ENCODE measurements at places on chromosomes 11 and 22.

DNA sequence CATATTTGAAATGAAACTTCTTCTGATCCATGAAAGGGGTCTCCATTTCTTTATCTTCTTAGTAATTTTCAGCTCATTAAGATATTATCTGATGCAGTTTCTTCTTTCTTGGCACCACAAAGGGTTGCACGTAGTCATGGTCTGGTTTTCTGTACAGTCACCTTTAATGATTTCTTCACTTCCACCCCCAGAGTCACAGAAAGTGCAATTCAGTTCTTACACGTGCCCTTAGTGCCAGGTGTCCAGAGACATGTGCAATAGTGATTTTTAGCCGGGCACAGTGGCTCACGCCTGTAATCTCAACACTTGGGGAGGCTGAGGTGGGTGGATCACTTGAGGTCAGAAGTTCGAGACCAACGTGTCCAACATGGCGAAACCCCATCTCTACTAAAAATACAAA, 202.8 kb upstream of the MTNR1B start:
- H3K27ac ChIP-seq: no peak overlapping the region
- no peak for DNase-seq
- H3K36me3 ChIP-seq: no peaks in the 10 kb centered on the region
- no peak overlapping the region for H3K4me3 ChIP-seq
- H3K4me1 ChIP-seq: no peaks in the 10 kb centered on the region
- H3K27me3 ChIP-seq: peaks cover 12% of the 10 kb centered on the region

DNA sequence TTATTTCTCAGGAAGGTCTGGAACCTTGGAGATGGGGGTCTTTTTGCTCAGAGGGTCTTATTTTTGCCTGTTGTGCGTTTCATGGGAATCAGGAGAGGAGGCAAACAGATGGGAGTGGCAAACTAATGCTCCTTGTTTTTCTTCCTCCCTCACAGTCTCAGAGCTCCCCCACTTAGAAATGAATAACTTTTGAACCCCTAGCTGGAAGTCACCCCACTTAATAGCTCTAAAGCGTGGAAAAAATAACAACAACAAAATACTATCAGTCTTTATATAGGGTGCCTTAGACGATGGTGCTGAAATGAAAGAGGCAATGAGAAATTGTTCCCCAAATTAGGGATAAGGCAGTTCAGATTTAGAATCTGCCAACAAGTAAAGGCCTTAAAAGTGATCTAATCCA, 76.8 kb upstream of the BDNF start:
- H3K27ac ChIP-seq: no peak overlapping the region
- H3K27me3 ChIP-seq: peaks cover 6% of the 10 kb centered on the region
- H3K4me3 ChIP-seq: no peak overlapping the region
- no peak for DNase-seq
- H3K4me1 ChIP-seq: no peaks in the 10 kb centered on the region

DNA sequence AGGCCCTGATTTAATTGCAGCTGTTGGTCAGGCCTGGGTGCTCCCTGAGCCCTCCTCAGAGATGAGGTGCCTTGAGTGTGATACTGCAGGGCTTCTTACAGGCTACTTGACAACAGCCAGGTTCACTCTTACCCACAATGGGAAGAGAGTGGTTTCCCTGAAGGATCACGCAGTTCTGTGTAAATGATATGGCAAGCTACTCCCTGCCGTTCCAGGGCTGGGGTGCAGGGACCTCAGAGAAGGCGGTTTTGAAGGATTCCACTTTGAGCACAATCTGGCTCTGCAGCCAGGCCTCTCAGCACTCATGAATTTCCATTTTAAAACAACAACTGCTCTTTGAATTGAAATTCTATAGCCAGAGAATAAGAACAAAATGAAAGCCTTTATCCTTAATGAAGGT, 92.9 kb downstream of the SLC17A6 start:
- no peak for DNase-seq
- H3K4me3 ChIP-seq: no peak overlapping the region
- H3K27ac ChIP-seq: no peak overlapping the region
- peaks cover 9% of the 10 kb centered on the region for H3K27me3 ChIP-seq
- no peaks in the 10 kb centered on the region for H3K36me3 ChIP-seq

DNA sequence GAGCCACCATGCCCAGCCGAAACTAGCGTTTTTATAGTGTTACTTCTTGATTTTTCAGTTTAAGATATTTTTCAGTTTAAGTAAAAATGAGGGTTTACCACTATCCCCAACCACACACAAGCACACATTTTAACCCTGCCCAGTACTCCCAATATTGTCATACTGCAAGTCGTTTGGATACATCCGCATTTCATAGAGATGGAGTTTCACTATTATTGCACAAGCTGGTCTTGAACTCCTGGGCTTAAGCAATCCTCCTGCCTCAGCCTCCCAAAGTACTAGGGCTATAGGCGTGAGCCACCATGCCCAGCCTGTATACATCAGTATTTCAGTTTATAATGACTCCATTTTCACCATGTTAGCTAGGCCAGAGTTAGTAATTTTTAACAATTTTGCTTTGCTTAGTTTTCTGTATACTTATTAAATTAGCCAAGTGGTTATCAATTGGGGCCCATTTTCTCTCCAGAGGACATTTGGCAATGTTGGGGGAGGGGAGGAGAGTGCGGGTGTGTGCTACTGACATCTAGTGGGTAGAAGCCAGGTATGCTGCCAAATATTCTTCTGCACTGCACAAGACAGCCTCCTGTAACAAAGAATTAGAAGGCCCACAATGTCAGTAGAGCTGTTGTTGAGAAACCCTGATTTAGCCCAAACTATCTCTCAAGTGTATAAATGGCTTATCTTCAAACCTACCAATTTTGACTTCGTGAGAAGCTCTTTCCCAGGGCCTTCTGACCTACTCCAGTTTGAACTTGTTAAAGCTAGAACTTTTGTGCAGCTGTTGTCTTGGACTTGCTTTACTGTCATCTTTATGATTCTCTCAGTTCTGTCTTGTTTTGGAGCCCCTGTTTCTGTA, 7.3 kb downstream of the USP47 start:
- no peak overlapping the region for H3K4me3 ChIP-seq
- H3K27ac ChIP-seq: no peak overlapping the region
- peaks cover 2% of the 10 kb centered on the region for H3K36me3 ChIP-seq
- DNase-seq: peak; percentile 48
- H3K4me1 ChIP-seq: peaks cover 58% of the 10 kb centered on the region
- H3K27me3 ChIP-seq: no peaks in the 10 kb centered on the region

- peaks cover 10% of the 10 kb centered on the region for H3K27me3 ChIP-seq
- no peak overlapping the region for H3K4me3 ChIP-seq
- no peak overlapping the region for H3K27ac ChIP-seq
- no peaks in the 10 kb centered on the region for H3K36me3 ChIP-seq
These were observed 72.6 kb upstream of the CADM1 start for GRCh38 chr11:115576606-115577380.

DNA sequence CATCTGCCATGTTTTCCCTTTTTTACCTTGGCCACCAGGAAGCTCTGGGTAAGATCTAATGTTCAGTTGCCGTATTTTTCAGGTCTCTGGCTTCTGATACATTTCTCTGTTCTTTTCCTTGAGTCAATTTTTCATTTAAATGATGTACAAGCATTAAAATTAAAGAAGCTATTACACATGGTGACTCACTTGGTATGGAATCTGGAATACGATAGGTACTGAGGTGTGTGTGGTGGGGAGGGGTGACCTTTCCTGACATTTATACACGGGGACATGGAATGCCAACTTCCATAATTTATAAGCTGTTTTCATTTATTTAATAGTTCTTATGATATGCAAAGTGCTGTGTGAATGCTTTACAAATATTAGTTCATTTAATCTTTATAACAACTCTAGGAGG, 47.8 kb upstream of the ALX4 start:
- no peak for DNase-seq
- H3K4me1 ChIP-seq: no peaks in the 10 kb centered on the region
- no peaks in the 10 kb centered on the region for H3K36me3 ChIP-seq
- H3K4me3 ChIP-seq: no peak overlapping the region
- H3K27me3 ChIP-seq: peaks cover 10% of the 10 kb centered on the region

DNA sequence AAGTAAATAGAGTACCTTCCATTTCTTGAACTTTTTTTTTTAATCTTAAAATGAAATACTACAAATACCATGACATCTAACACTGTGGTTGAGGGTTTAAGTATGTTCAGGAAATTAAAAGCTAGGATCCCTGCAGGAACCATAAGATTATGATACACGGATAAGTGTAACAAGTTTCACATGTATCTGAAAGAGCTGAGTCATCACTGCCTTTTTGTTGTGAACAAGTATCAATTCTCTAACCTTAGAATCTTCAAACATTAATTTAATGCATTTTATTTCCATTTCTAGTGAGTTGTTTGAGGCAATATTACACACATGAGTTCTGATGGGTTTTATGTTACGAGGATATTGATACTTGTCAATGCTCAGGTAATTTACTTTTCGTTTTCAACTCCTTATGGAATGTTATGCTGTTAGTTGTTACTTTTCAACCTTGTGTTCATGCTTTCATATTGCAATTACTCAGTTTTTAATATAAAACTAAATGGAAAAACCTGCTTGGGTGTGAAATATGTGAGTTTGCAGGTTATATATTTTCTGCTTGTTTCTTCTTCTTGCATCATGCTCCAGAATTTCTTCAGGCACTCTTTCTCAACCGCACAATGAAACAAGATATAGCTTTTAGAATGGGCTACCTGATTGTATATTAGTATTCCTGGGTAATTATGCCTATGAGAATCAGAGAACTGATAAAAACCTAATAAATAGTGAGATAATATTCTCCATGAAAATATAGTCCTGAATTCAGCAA, 361.3 kb upstream of the MTNR1B start:
- no peak for DNase-seq
- H3K4me3 ChIP-seq: no peak overlapping the region
- no peak overlapping the region for H3K27ac ChIP-seq
- no peaks in the 10 kb centered on the region for H3K4me1 ChIP-seq

- peak overlapping the region; percentile 91 for H3K27ac ChIP-seq
- peaks cover 31% of the 10 kb centered on the region for H3K4me1 ChIP-seq
- H3K27me3 ChIP-seq: no peaks in the 10 kb centered on the region
- no peak for DNase-seq
These were observed 1.8 kb downstream of the DCPS start for GRCh38 chr11:126305699-126306098.

GRCh38 chr22:38006906-38007305, 22.6 kb upstream of the SOX10 start:
- no peak overlapping the region for H3K27ac ChIP-seq
- peaks cover 3% of the 10 kb centered on the region for H3K4me1 ChIP-seq
- no peak for DNase-seq
- H3K27me3 ChIP-seq: no peaks in the 10 kb centered on the region
- no peak overlapping the region for H3K4me3 ChIP-seq

GRCh38 chr11:67117672-67118180, 1.3 kb upstream of the KDM2A start:
- H3K4me3 ChIP-seq: peak overlapping the region; percentile 78
- no peak for DNase-seq
- no peak overlapping the region for H3K27ac ChIP-seq
- no peaks in the 10 kb centered on the region for H3K27me3 ChIP-seq
- H3K36me3 ChIP-seq: peaks cover 4% of the 10 kb centered on the region
- peaks cover 38% of the 10 kb centered on the region for H3K4me1 ChIP-seq

DNA sequence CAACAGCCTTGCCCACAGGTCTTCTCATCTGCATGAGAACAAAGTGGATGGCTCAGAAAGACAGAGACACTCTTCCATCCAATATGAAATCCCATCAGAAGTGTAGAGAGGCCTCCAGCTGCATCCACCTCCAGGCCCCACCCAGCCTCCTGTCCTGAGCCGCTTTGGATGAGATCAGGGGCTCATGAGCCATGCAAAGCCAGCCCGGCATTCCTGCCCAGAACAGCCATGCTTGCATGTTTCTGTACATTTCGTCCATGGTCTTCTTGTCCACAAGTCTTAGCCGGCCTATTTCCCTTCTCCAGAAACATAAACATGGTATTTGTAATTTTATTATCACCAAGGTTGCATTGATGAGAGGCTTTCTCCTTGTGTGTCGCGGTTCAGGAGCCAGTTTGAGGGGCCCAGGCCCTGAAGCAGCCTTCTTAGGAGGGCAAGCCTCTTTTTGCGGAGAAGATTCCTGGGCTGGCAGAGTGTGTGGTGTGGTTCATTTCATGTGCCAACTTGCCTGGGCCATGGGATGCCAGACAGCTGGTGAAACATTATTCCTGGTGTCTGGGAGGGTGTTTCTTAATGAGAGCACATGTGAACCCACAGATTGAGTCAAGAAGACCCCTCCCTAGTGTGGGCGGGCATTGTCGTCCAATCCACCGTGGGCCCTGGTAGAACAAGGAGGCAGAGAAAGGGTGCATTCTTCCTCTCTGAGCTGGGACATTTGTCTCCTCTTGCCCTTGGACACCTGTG, 928.9 kb downstream of the TBC1D22A start:
- peaks cover 2% of the 10 kb centered on the region for H3K27me3 ChIP-seq
- DNase-seq: no peak
- H3K4me1 ChIP-seq: peaks cover 2% of the 10 kb centered on the region
- no peaks in the 10 kb centered on the region for H3K36me3 ChIP-seq
- H3K4me3 ChIP-seq: no peak overlapping the region

- no peak for DNase-seq
- no peaks in the 10 kb centered on the region for H3K4me1 ChIP-seq
- no peak overlapping the region for H3K4me3 ChIP-seq
- peaks cover 23% of the 10 kb centered on the region for H3K36me3 ChIP-seq
- no peak overlapping the region for H3K27ac ChIP-seq
These were observed 40.6 kb upstream of the MN1 start for GRCh38 chr22:27842201-27842600.

DNA sequence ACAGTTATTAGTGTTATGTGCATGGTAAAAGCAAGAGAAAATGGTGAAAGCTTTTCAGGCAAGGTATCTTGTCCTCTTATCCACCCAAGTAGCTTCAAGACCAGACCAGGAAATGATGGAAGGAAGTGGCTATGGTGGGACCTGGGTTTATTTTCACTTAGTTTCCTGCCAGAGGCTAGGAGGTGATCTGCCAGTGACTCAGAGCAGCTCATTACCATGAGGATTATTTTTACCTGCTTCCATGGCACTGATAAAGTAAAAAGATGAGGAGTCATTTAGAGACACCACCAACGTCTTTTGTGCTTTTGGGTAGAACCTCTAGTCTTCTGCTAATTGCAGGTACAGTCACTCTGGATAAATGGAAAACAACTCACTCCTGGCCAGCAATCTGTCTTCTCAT, 339.9 kb upstream of the KIRREL3 start:
- no peaks in the 10 kb centered on the region for H3K27me3 ChIP-seq
- no peak overlapping the region for H3K4me3 ChIP-seq
- H3K36me3 ChIP-seq: no peaks in the 10 kb centered on the region
- H3K27ac ChIP-seq: no peak overlapping the region
- H3K4me1 ChIP-seq: no peaks in the 10 kb centered on the region

DNA sequence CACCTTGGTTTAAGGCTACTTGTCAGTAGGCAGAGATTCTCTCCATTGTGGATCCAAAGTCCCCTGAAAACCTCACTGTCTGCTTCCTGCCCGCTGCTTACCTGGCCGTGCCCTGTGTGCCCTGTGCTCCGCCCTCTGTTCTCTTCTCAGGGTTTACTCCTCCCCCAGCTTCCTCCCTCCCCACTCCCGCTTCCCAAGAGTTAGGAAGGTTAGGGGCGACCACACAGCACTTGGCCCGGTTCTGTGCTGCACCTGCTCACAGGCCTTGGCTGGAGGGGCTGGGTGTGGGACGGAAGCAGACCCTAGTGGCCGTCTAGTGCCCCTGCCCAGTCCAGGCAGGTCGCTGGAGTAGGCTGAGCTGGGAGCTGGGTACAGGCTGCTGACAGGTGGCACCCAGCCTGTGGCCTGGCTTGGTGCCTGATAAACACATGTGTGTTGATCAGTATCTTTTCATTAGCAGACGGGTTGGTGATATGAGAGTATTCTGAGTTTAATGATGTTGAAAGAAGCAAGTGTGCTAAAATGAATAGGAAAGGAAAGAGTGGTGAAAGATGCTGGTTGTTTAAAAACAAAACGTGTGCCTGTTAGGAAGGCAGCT, 40.5 kb downstream of the GRAMD4 start:
- no peak overlapping the region for H3K27ac ChIP-seq
- no peaks in the 10 kb centered on the region for H3K27me3 ChIP-seq
- H3K4me3 ChIP-seq: no peak overlapping the region
- no peak for DNase-seq
